ENCODE measurements at places on chromosomes 4 and X.

DNA sequence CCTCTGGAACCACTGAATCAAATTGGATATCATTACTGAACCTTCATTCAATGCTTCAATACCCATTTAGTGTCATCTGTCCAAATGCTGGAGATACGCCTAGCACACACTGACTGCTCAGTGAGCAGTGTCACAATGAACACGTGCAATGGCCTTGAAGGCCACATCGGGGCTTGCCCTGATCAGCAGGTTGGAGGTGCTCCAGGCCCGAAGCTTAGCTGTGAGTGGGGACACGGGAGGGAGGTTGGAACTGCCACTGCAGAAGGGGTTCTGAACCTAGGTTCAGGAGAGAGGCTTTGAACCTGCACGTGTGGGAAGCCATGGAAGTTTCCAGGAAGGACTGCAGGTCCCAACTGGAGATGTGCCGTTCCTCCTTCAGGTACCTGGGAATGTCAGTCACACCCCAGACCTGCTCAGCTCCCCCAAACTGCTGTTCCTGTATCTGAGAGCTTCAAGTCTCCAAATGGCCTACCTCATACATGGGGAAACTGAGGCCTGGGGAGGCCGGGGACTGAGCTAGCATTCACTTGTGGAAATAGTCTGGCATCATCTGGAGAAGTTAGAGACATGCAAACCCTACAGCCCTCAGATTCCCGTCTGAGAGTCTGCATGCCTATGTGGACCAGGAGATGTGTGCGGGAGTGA is 1.9 kb upstream of the WAS start:
- no peak for DNase-seq

GRCh38 chr4:8540586-8540985 is 39.6 kb upstream of the GPR78 start:
- no peak for DNase-seq

DNA sequence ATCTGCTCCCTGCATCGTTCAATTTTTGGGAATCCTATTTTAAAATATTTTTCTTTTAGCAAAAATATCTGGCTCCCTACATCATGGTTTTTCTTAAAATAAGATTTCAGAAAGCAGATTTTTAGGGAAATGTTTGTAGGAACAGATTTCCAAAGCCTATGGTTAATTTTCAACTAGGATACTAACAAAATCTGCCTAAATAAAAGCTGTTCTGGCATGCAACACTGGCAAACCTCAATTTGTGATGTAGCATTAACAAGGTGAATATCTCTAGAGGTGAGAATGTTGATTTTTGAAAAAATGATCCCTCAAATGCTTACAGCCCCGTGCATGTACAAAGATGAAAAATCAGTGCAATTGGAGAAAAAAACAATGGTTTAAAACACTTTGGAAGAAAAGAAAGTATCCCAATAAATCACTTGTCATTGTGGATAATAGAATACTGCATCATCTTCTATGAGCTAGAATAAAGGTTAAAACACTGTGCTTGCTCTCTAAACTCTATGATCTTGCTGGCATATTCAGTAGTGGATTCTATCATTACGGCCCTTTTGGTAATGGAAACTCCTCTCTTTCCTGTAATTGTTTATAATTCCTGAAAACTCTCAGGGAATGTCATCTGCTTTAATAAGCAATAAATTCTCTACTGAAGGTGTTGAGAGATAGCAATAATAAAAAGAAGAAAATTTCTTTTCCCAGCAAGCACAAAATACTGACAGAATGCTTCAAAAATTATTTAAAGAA is 97.6 kb downstream of the C4orf33 start:
- DNase-seq: no peak

DNA sequence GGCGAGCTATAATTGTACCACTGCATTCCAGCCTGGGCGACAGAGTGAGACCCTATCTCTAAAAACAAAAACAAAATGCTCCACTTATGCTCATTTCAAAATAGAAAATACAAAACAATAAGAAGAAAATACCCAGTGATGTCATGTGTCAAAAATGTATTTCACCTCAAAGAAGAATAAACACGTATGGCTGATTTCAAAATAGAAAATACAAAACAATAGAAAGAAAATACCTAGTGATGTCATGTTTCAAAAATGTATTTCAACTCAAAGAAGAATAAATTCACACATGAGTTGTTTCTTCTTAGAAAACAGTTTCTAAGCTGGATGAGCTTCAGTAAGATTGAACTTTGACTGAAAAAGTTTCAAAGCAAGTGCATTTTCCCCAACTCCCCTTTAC is 20.3 kb upstream of the PDCL2 start:
- no peak for DNase-seq

- DNase-seq: peak; percentile 58
Observed at GRCh38 chr4:53706422-53707032, 115.2 kb upstream of the LNX1 start.

DNA sequence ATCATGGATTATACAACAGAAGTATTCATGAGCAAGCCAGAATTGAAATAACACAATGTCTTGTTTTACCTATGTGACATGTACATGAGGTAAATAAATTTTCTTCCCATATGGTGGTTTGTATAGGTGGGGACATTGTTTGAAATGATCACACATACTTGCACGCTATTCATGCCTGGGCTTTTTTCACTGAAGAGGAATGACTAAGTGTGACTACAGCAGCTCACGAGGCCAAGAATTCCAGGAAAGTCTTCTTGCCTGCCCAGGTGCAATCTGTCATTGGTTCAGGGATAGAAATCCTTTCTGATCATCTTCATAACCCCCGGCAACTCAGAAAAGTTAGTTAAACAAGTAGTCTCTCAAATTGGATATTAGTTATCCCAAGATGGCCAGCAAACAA is 36.3 kb upstream of the AREG start:
- DNase-seq: peak; percentile 47

DNA sequence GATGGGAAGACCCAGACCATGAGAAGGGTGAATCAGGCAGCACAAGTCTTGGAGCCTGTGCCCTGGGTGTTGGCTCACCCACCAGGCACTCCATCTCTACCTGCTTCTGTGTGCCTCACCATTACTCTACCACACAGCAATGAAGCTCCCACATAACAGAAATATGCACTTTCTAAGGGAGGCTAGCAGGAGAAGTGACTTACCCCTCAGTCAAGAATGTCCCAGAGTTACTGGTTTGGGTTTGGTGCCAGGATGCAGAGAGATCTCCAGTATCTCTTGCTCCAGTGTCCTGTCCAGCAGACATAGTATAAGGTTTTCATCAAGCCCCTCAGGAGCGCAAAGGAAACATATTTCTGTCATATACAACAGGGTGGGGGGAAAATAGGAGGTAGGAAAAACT is 11.3 kb upstream of the RAB40A start:
- DNase-seq: no peak

GRCh38 chr4:7962609-7963508 is 23.2 kb upstream of the AFAP1 start:
- no peak for DNase-seq

Data from mesenchymal stem cell (in vitro differentiated cells and primary cell).